MG63 (cell line): ENCODE measurements at places on chromosomes 7 and 10. TPM values are rescaled to one million over a fixed set of nuclear protein-coding genes. Genes with fewer than 3 reads are reported as not detected.

- DNase-seq = no peak
Observed at GRCh38 chr7:127056202-127056601, 196.5 kb downstream of the GRM8 start.

- DNase-seq = no peak
Observed at GRCh38 chr7:22292531-22292930, 64.4 kb downstream of the RAPGEF5 start.

- DNase-seq = no peak
Observed at GRCh38 chr7:129072479-129073011, 17.6 kb upstream of the TNPO3 start.

GRCh38 chr7:4270941-4271715 lies 411.0 kb upstream of the FOXK1 start:
- DNase-seq = no peak

DNA sequence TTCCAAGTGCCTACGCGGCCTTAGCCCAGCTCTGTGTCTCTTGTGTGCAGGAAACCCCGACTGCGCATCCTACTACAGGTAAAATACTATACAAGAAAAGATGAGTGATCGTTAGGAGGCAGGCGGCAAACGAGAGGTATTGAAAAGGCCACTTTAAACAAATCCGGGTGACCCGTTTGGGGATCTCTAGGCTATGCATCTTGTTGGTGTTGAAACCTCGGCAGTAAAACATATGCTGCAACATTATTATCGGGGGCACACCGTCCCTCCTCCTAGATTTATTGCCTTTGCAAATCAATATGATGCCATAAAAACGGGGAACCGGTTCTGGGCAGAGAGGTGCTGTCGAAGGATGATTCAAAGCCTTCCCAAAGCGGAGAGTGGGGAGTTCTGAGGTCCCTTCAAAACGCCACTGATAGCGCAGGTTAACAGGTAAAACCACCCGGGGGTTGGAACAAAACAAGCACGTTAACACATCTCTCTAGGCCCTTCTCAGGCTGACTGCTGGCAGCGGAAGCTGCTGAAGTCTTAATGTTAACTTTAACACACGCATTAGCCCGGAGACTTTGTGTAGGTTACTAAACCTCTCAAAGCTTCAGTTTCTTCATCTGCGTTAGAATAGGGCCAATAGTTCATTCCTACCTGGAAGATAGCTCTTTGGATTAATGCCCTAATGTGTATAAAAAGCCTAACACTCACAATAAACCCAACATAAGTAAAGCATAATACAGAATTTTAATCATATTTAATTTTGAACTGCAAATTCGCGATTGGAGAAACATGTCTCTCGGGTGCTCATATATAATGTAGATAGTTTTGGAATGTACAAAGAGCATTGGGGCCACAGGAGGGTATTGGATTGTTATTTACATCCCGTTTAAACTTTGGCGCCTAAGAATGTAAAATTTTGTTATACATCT lies 2.6 kb upstream of the TBX20 start:
- DNase-seq = no peak

GRCh38 chr7:51160990-51161615 lies 155.5 kb downstream of the COBL start:
- peak; percentile 26 for DNase-seq

The MINPP1 gene
- total RNA-seq = 20.4 and 48.0 TPM in 2 replicates

The TRIM50 gene
- not detected in 2 replicates for total RNA-seq

- DNase-seq = peak; percentile 50
Observed at GRCh38 chr10:6195376-6195775, 7.4 kb upstream of the PFKFB3 start.

The ZNF485 gene
- total RNA-seq = 1.9 and 5.5 TPM in 2 replicates

The SORBS1 gene
- total RNA-seq = 0.03 TPM in 1 of 2 replicates, not detected in the other

The RPP30 gene
- 61.5 and 78.7 TPM in 2 replicates for total RNA-seq

DNA sequence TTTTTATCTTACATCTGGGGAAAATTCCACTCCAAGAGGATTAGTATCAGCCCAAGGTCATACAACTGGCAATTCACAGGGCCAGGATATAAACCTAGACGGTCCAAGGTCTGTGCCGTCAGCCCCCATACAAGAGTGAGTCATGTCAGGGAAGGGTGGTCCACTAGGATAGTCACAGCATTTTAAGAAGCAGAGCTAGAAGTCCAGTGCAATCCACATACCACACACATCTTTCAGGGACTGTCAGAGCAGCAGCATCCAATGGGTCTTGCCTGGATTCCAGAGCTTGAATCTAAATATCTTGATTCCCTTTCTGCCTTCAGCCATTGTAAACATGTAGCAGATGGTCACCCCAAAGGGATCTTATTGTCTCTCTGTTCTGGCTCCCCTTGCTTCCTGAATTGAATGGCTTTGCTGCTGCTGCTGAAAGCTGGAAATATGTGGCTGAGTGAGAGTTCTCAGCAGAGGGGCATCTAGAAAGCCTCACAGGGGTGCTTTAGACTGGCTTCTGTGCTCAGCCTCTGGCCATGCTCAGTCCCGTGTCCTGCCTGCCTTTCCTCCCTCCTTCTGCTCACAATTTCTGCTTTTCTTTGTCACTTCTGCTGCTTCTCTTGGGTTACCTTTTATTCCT lies 9.9 kb upstream of the OR6V1 start:
- DNase-seq = no peak

The SLC39A12 gene
- total RNA-seq = 0.23 TPM in 1 of 2 replicates, not detected in the other

- DNase-seq = no peak
Observed at GRCh38 chr10:132185601-132186487, 904 bp upstream of the DPYSL4 start.

- no peak for DNase-seq
Observed at GRCh38 chr7:43460733-43461348, 122.1 kb upstream of the STK17A start.

GRCh38 chr7:159091041-159091440 lies 53.6 kb downstream of the VIPR2 start:
- DNase-seq = no peak

GRCh38 chr10:97428572-97428981 lies 2.6 kb downstream of the PGAM1 start:
- DNase-seq = no peak

DNA sequence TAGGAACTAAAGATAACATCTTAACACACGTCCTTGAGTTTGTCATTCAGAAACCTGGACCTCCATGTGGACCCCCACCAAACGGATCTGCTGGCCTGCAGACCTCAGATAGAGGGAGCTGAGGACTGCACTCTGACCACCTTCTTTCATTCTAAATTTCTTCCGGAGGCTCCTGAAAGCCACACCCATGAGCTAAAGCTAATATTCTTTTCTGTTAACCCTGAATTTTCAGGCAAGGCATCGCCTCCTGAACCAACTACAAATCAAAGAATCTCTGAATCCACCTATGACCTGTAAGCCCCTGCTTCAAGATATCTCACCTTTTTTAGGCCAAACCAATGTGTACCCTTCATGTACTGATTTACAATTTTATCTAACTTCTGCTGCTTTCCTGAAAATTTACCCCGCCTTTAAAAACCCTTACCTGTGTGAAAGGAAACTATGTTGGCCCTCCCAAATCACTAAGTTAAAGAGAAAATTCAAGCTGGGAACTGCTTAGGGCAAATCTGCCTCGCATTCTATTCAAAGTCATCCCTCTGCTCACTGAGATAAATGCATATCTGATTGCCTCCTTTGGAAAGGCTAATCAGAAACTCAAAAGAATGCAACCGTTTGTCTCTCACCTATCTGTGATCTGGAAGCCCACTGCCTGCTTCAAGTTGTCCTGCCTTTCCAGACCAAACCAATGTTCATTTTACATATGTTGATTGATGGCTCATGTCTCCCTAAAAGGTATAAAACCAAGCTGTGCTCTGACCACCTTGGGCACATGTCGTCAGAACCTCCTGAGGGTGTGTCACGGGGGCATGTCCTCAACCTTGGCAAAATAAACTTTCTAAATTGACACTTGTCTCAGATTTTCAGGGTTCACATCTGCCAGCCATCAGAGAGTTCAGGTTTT lies 7.7 kb upstream of the MSMB start:
- DNase-seq = no peak

DNA sequence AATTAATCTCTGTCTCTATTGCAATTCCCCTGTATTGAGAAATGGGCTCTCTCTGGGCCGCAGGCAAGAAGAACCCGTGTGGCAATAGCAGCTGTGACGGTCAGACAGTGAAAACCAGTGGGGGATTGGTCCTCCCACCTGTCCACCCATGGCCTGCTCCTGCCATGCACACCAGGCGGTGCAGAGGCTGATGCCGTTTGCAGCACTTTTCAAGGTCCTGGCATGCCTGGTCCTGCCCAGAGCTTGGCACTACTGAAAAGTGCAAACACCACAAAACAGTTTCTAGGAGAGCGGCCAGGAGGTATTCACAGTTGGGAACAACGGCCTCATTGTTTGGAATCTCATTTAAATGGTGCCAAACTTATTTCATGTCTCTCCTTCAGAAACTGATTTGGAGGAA lies 41.5 kb downstream of the PSPH start:
- peak; percentile 31 for DNase-seq

GRCh38 chr7:90298145-90299038 lies 22.7 kb downstream of the FAM237B start:
- no peak for DNase-seq

DNA sequence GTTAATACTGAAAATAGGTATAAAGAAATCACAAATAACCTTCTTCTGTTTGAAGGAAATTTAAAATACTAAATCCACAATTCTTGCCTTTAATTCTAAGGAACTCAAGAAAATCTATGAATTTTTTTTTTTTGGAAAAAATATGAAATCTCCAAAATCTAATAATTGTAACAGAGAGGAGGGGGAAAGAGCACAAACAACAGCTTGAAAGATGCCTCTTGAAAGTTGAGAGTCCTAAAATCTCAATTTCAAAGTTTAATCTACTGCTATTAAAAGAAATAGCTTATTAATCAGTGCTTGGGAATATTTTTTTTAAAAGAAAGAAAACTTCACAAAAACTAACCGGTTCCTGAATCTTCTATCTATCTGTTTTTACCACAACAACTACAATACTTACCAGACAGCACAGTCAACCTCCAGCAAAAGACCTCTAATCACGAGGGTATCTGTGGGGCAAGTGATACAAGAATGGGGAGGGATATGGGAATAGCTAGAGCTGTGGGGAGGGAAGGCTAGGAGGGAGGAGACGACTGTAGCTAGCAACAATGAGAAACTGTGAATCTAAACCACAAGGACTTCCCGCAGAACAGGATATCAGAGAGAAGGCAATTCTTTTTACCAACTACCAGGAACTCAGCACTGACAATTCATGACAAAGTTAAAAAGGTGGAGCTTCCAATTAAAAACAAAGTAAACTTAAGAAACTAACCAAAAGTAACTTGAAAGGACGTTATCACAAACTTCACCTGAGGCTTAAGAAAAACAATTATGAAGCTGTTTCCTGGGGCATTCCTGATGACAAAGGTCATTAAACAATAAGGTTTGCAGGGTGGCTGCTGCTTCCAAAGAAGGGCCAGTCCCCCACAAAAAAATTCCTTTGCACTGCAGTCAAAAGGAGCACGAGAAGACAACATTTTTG lies at the start of gene USP54:
USP54 (minus strand) TSS at position 462 of the 919 bp plus-strand sequence. CDS start 15,684 bp downstream, outside the sequence.
- DNase-seq = no peak

- peak; percentile 23 for DNase-seq
Observed at GRCh38 chr7:29946428-29947186, 43.0 kb downstream of the SCRN1 start.

- peak; percentile 74 for DNase-seq
Observed at GRCh38 chr10:15370856-15371701, at the start of gene FAM171A1. Gene FAM171A1, minus strand, starts transcription at chr10:15371289. Its CDS starts 237 bp downstream, at chr10:15371052.

- DNase-seq = no peak
Observed at GRCh38 chr7:47378728-47379395, 203.0 kb downstream of the TNS3 start.

- no peak for DNase-seq
Observed at GRCh38 chr10:7491949-7492659, 81.3 kb upstream of the SFMBT2 start.

GRCh38 chr10:71719042-71719441 lies 536 bp downstream of the C10orf105 start:
- peak; percentile 23 for DNase-seq

DNA sequence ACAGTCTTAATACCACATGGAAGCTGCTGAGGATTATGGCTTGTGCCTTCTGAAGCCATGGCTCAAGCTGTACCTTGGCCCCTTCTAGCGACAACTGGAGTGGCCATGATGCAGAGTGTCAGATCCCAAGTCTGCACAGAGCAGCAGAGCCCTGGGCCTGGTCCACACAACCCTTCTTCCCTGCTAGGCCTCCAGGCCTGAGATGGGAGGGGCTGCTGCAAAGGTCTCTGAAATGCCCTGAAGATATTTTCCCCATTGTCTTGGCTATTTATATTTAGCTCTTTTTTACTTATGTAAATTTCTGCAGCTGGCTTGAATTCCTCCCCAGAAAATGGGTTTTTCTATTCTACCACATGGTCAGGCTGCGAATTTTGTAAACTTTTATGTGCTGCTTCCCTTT lies 804.6 kb upstream of the ZWINT start:
- DNase-seq = no peak

The SKIDA1 gene
- 2.0 and 3.1 TPM in 2 replicates for total RNA-seq

DNA sequence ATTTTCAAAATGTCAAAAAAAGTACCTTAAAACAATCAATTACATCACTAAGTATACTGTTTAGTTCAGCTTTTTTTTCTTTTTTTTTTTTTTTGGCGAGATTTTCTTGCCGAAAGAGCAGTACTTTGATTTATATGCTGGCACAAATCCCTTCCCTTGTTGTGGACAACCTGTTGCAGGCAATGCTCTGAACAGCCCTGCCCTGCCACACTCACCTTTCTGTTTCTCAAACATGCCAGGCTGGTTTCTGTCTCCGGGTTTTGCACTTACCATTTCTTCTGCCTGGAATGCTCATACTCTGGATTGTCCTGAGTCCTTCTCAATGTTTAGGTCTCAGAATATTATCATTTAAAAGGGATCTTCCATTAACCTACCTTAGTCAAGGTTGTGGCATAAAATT lies 80.4 kb upstream of the JAZF1 start:
- DNase-seq = no peak

DNA sequence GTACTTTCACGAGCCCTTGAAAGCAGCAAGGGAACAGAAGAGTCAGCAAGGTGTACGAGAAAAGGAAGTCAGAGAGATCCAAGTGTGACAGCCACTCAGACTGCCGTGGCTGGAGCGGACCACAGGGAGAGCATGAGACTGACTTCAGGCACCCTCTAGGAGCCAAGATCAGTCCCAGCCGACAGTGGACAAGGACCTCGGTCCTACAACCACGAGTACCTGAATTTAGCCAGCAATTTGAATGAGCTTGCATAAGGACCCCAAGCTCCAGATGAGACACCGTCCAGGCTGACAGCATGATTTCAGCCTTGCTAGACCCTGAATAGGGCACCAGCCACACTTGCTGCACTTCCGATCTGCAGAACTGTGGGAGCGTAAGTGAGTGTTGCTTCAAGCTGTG lies 13.7 kb upstream of the EBF3 start:
- DNase-seq = no peak

- DNase-seq = peak; percentile 62
Observed at GRCh38 chr7:47451851-47452205, 130.1 kb downstream of the TNS3 start.
